Left lung (tissue), 14 donors: ENCODE measurements at places on chromosomes 3 and 15.

DNA sequence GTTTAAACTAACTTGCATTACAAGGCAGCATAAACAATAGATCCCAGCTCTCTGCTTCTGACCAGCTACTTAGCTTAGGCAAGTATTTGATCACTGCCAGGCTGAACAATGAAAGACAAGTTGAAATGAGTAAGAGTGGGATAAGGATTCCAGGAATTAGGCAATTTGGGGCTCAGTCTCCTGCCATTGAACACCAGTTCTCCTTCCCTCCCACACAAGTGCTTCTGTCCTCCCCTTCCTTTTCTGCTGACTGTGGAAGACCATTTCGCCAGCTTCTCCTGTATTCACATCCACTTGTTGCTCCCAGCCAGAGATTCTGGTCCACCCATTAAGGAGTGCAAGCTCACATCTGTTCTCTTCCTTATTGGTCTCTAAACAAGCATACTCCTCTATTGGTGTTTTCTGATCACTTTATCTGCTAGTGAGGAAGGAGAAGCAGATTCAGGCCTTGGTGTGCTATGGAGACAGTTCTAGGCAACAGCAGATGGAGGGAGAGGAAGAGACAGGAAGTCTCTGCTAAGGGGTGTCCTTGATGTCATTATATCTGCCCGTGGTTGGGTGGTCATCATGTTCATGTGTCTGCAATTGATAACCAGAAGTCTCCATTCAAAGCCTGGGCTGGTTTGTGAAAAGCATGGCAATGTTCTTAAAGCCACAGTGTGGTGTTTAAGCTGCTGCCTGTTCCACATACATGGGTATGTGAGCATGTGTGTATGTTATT, 121.5 kb downstream of the PLCL2 start:
- H3K4me3 ChIP-seq: no peak overlapping the region
- peaks cover 7% of the 10 kb centered on the region for H3K36me3 ChIP-seq
- no peaks in the 10 kb centered on the region for H3K27me3 ChIP-seq
- no peak for DNase-seq

DNA sequence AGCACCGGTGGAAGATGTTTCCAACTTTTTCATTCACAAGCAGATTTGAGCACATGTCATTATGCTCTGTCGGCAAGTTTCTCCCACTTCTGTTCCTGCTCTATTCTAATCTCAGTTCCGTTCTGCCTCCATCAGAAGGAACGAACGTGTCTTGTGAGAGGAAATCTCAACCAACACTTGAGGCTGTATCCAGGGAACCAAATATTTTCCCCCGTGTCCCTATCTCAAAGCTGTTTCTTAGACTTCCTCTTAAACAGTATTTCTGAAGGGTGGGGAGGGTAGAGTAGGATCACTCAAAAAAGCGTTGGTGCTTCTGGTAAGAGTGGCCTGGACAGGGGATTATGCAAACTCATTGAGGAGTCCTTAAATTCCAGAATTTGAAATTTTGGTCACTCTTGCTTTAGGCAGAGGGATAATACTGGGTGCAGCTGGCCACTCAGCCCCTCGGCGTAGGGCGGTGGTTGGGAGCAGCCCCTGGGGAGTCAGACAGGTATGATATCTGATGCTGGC, 54.9 kb downstream of the FRMD4B start:
- no peaks in the 10 kb centered on the region for H3K27me3 ChIP-seq
- H3K36me3 ChIP-seq: no peaks in the 10 kb centered on the region
- peak overlapping the region; percentile 85 for H3K27ac ChIP-seq
- DNase-seq: peak; percentile 81
- H3K4me3 ChIP-seq: no peak overlapping the region
- peaks cover 56% of the 10 kb centered on the region for H3K4me1 ChIP-seq

- no peak for DNase-seq
- H3K4me1 ChIP-seq: peaks cover 3% of the 10 kb centered on the region
- H3K27ac ChIP-seq: no peak overlapping the region
- H3K36me3 ChIP-seq: no peaks in the 10 kb centered on the region
Observed at GRCh38 chr3:71117572-71118247, 465.8 kb downstream of the FOXP1 start.

DNA sequence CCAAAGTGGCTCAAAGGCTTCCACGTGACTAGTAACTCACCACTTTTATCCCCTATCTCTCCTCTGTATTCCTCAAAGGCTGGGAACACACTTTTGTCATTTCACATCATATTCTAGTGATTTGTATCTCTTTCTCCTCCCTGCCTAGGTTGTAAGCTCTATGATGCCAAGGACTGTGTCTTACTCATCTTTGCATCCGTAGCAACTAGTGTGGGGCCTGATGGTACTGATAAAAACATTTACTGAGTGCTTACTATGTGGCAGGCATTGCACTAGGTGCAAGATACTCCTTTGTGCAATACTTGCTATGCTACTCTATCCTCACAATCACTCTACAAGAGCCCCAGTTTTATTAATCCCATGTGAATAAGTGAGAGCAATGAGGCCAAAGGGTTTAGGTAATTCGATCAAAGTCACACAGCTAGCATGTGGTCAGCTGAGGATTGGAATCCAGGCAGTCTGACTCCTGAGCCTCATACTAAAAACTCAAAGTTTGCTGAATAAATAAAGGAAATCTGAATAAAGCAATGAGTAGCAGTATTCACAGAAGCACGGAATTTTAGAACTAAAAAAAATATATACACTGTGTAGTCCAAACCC, 342.6 kb upstream of the ICE2 start:
- H3K27me3 ChIP-seq: no peaks in the 10 kb centered on the region
- no peak overlapping the region for H3K4me3 ChIP-seq
- no peaks in the 10 kb centered on the region for H3K4me1 ChIP-seq
- H3K27ac ChIP-seq: no peak overlapping the region
- no peak for DNase-seq
- no peaks in the 10 kb centered on the region for H3K36me3 ChIP-seq

DNA sequence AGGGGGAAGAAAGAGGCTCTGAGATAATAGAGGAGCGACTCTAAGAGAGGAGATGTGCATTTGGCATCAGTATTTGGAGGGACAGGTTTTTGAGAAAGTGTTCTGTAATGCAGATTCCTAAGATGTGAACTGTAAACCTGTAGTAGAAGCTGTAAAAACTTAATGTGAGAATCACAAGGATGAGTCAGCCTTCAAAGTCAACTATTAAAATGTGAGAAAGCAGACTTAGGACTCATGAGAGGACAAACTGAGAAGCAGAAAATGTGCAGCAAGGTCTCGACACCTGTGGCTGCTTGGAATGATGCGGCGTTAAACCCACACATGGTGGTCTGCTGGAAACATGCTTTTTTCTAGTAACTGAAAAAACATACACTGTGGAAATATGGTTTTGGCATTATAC, 36.0 kb downstream of the USP13 start:
- H3K27me3 ChIP-seq: no peaks in the 10 kb centered on the region
- H3K4me1 ChIP-seq: no peaks in the 10 kb centered on the region
- no peak overlapping the region for H3K27ac ChIP-seq
- no peak overlapping the region for H3K4me3 ChIP-seq

GRCh38 chr15:39415634-39416033, 165.2 kb upstream of the THBS1 start:
- no peak overlapping the region for H3K4me3 ChIP-seq
- H3K27ac ChIP-seq: no peak overlapping the region
- no peaks in the 10 kb centered on the region for H3K4me1 ChIP-seq
- H3K36me3 ChIP-seq: no peaks in the 10 kb centered on the region
- H3K27me3 ChIP-seq: no peaks in the 10 kb centered on the region

DNA sequence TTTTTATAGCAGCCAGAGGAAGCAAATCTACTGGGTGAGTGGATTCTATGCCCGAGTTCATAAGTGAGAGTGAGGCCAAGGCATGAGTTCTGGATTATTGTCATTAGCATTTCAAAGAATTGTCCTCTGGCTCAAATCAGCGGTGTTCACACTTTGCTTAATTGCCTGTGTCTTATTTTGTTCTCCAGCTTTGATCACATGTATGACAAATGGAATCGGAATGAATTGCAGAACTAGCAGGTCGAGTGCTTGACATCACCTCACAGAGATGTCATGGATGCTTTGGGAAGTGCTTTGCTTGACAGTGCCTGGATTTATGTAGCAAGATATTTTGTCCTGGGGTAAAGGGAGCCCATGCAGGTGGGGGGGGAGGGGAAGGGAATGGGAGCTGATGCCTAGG, 68.0 kb downstream of the SH3GL3 start:
- H3K27ac ChIP-seq: no peak overlapping the region
- H3K4me1 ChIP-seq: no peaks in the 10 kb centered on the region
- no peak for DNase-seq
- no peaks in the 10 kb centered on the region for H3K36me3 ChIP-seq

DNA sequence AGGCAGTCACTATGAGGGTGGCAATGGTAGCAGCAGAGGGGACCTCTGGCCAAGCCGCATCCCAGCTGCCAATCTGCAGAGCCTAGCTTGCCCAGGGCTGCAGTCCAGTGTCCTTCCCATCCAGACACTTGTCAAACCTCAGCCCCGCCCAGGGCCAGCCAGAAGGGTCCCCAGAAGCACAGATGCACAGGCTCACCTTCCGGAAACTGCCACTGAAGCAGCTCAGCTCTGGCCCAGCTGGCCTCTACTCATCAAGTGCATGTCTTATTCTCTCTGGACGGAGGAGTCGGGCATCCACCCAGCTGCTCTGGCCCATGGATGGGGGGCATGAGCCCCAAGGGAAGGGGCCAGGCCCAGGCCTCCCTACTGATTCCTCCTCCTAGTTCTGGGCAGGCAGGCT, 69.2 kb downstream of the DNAJB8 start:
- H3K4me1 ChIP-seq: no peaks in the 10 kb centered on the region
- H3K36me3 ChIP-seq: no peaks in the 10 kb centered on the region
- H3K27ac ChIP-seq: no peak overlapping the region
- H3K27me3 ChIP-seq: no peaks in the 10 kb centered on the region
- no peak for DNase-seq
- no peak overlapping the region for H3K4me3 ChIP-seq

GRCh38 chr3:121436074-121436473, 109.7 kb downstream of the POLQ start:
- no peak overlapping the region for H3K27ac ChIP-seq
- no peak overlapping the region for H3K4me3 ChIP-seq
- no peaks in the 10 kb centered on the region for H3K27me3 ChIP-seq
- no peaks in the 10 kb centered on the region for H3K36me3 ChIP-seq
- H3K4me1 ChIP-seq: peaks cover 17% of the 10 kb centered on the region

DNA sequence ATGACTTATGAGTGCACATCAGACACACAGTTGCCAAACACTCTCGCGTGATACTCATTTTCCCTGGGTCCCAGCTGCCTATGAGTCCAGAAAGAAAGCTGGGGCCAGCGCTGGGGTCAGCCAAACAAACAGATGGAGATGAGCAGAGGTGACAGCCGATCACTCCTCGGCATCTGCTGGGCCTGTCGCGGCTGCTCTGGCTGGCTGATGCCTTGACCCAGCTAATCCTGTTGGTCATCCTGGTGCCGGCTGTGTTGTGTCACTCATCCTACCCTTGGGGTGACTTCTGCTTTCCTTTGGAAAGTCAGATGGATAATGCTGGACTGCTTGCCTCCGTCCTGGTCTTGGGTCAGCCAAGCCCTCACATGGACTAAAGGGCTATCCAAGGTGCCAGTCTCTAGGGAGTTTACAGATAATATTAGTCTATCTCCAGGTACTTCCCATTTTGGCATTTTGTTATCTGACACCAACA, 105.3 kb upstream of the PDZRN3 start:
- no peak overlapping the region for H3K4me3 ChIP-seq
- H3K4me1 ChIP-seq: no peaks in the 10 kb centered on the region
- no peak overlapping the region for H3K27ac ChIP-seq
- H3K36me3 ChIP-seq: no peaks in the 10 kb centered on the region

GRCh38 chr3:132694991-132695390, 27.2 kb downstream of the NPHP3 start:
- H3K36me3 ChIP-seq: no peaks in the 10 kb centered on the region
- no peak overlapping the region for H3K4me3 ChIP-seq
- H3K27ac ChIP-seq: no peak overlapping the region
- DNase-seq: no peak
- H3K27me3 ChIP-seq: no peaks in the 10 kb centered on the region

DNA sequence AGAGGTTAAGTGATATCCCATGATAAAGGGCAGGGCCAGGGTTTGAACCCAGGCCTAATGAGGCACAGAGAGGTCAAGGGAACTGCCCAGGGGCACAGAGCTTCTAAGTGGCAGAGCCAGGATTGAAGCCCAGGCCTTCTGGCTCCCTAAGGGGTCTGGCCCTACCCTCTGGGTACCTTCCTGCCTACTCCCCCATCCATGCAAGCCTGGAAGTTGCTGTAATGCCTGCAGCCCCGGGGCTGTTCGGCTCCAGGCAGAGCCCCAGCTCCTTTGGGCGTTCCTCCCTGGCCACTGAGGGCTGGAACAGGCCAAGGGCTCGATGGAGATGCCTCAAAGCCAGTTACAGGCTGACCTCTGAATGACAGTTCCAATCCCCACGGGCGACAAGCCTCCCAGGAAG, 4.5 kb downstream of the GRIP2 start:
- no peaks in the 10 kb centered on the region for H3K36me3 ChIP-seq
- H3K4me1 ChIP-seq: no peaks in the 10 kb centered on the region
- DNase-seq: no peak
- no peak overlapping the region for H3K27ac ChIP-seq
- no peak overlapping the region for H3K4me3 ChIP-seq
- H3K27me3 ChIP-seq: no peaks in the 10 kb centered on the region

DNA sequence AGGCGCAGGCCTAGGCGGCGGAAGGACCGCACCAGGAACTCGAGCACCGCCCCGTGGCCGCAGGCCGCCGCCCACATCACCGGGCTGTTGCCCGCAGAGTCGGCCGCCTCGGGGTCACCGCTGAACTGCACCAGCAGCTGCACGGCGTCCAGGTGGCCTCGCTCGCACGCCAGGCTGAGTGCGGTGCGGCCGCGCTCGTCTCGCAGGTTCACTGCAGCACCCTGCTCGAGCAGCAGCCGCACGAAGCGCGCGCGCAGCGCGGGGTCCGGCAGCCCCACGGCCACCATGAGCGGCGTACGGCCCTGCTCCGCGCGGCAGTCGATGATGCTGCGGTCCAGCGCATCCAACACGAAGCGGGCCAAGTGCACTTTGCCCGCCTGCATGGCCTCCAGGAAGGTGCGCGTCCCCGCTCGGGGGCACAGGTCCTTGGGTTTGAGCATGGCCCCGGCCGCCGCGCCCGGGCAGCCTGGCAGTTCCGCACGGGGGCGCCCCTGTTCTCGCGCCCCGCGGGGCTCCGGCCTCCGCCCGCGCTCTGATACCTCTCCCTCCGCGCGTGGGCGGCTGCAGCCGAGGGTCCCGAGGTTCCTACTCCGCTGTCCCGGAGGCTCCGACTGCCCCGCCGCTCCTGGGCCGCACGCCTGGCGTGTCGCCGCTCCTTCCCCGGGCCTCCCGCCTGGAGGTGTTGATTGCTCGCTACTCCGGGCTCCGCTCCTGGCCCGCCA, 556 bp downstream of the ANKRD63 start:
- H3K36me3 ChIP-seq: no peaks in the 10 kb centered on the region
- peaks cover 78% of the 10 kb centered on the region for H3K27me3 ChIP-seq
- peaks cover 21% of the 10 kb centered on the region for H3K4me1 ChIP-seq
- H3K27ac ChIP-seq: no peak overlapping the region
- DNase-seq: peak; percentile 24
- H3K4me3 ChIP-seq: peak overlapping the region; percentile 59

GRCh38 chr3:151806838-151807237, 7.1 kb upstream of the AADAC start:
- no peak overlapping the region for H3K4me3 ChIP-seq
- DNase-seq: no peak

- H3K36me3 ChIP-seq: no peaks in the 10 kb centered on the region
- H3K27me3 ChIP-seq: peaks cover 54% of the 10 kb centered on the region
- peak within 1 kb of the TSS; percentile 53 for H3K4me3 ChIP-seq
- peak within 1 kb of the TSS; percentile 39 for H3K27ac ChIP-seq
Observed at GRCh38 chr3:129001101-129001805, at the start of gene EFCC1. TSS of gene EFCC1 (plus strand) at chr3:129001304. CDS start at chr3:129001629, 325 bp downstream.
